Suppressor macrophage treated with lipopolysaccharide for 4 hours (primary cell): ENCODE measurements at places on chromosomes 6 and 20.

GRCh38 chr6:113184736-113185135, 672.4 kb upstream of the MARCKS start:
- DNase-seq: no peak

DNA sequence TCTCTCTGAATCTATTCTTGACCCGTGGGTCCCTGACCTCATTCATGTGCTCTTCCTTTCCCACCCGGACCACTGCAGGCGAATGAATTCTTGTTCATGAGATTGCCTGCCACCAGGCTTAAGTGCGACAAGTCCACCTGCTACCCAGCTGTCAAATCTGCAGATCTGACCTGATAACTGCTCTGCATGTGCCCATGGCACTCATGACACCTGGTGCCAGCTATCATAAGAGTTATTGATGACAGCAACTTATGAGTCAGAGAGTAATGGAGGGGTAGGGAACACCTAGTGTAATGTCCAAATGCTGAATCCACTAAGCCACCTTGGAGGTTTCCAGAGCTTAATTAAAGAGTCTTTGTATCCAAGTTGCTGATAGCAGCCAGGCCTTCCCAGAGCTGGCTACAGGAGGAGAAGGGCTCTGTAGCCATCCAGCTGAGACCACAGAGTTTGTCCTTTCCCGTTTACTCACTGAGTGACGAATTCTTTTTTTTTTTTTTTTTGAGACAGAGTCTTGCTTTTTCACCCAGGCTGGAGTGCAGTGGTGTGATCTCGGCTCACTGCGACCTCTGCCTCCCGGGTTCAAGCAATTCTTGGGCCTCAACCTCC, 17.4 kb downstream of the SHLD1 start:
- no peak for DNase-seq

DNA sequence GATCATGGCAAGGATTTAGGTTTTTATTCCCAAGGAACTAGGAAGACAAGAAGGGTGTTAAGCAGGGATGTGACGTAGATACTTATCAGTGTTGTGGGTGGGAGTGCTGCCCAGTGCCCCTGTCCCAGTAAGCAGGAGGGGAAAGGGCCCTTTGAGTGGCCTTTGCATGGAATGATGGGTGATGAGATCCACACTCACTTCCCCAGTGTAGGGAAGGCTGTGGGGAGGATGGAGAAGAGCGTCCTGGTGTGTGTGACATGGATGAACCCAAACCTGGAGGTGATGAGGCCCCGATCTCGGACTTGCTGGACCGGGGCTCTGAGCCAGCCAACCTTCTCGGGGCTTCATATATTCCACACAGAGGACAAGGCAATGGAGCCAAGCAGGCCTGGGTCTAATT, 610.9 kb downstream of the CDH26 start:
- no peak for DNase-seq

- no peak for DNase-seq
Measured at GRCh38 chr6:30849903-30850651, 34.2 kb upstream of the DDR1 start.

DNA sequence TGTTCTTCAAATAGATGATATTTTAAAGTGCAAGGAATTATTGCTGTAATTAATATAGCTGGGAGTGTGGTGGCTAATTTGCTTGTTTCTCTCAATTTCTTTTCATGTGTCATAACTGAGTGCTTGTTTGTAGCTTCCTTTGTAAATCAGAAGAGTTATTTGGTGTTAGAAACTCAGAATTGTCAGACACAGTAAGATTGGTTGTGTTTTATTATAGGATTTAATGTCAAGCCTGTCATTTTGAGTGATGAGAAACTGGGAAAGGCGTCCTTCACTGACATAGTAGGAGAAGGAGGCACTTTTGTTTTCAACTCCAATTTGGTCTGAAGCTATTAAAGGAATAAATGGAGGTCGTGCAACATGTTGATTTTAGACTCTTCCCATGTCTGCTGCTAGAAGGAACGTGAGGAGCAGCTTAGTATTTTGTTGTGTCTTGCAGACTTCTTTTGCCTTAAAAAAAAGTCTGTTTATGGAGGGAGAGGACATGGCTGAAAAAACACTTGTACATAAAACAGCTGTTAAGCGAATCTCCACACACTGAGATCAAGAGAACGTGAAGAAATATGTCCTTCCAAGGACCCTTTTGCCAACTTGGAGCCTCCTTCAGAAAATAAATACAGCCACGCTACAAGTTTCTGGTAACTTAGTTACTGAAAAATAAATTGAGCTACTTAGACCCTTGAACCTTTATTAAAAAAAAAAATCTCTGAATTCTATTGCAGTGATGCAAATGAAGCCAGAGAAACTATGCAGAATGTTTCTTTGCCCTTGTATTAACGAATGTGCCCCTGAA, 59.5 kb downstream of the BMP6 start:
- no peak for DNase-seq

DNA sequence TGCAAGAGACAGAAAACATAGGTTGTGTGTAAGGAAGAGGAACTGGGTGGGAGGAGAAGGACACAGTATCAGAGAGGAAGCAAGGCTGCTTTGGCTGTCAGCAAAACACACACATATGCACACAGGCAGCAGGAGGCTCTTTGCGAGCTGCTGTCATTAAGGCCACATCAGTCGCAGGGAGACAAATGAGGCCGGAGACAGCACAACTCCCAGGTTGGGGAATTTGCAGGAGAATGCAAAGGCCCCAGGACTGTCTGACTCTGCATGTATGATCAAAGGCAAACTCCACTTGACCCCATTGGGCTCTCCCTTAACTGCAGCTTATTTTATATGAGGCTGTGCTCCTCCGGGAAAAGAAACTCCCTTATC, 35.3 kb downstream of the METTL24 start:
- peak; percentile 21 for DNase-seq

GRCh38 chr6:1271071-1271763, 40.7 kb upstream of the FOXQ1 start:
- DNase-seq: no peak

DNA sequence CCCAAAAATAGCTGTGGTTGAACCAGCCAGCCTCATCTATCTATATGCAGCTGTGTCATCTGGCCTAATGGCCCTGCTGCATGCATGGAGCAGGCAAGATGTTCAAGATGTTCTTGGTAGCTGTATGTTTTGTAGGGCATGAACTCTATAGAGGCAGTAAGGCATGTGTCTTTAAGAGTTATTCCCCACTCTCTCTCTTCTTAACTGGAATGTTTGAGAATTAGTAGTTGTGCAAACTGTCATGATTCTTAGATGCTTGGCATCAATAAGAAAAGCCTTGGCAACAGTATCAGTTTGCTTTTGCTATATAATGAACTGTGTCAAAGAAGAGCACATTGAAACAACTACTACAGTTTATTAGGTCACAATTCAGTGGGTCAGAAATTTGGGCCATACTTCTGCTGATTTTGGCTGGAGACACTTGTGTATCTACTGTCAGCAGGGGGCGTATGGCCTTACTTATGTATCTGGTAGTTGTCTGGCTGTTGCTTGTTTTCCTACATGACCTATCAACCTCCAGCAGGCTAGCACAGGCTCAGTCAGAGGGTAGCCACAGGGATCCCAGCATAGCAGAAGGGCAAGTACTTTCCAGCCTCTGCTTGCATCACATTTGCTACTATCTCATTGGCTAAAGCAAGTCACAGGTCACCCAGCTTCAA, 56.1 kb upstream of the LAMP5 start:
- DNase-seq: peak; percentile 68

DNA sequence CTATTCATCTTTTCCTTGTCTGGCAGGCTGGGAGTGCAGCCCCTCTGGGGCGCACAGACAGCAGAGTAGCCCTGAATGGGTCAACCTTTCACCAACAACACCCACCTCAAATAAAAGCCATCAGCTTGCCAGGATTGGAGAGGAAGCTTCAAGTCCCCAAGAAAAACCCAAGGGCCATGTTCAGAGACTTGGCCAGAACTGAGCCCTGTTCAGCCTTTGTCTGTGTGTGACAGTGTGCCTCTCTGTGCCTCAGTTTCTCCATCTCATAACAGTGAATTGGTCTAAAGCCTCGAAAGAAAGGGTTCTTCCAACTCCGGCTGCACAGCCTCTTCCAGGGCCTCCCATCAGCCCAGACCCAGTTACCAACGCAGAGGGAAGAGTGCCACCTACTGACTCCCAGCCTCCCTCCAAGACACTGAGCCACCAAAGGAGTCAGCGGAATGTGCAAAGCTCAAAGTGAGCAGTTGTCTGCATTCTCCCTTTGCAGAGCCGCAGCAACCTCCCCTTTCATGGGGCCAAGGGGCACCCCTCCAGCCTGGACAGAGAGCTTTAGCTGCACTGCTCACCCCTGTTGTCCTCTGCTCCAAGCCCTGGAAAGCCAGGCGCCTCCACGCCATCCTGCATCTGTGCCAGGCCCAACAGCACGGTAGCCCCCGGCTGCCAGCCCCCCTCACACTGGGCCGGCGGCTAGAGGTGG, 82.7 kb upstream of the TOP1 start:
- DNase-seq: peak; percentile 70

DNA sequence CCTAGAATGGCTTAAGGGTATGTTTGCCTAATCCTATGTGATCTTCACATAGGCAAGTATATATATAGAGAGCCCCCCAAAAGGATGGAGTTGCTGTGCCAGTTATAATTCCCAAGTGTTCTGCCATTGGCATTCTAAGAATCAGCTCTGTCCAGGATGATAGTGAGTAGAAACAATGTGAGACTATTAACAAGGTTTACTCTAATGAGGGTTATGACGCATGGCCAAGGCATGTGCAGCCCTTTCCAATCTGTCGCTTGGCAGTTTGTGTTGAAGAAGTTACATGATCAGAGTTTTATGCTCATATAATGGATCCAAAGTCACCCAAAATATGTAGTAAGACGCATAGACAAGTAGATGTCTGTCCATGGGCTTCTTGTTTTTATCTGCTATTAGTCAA, 33.6 kb downstream of the VGLL2 start:
- DNase-seq: no peak

- no peak for DNase-seq
Measured at GRCh38 chr6:142374965-142375733, 73.3 kb downstream of the ADGRG6 start.

DNA sequence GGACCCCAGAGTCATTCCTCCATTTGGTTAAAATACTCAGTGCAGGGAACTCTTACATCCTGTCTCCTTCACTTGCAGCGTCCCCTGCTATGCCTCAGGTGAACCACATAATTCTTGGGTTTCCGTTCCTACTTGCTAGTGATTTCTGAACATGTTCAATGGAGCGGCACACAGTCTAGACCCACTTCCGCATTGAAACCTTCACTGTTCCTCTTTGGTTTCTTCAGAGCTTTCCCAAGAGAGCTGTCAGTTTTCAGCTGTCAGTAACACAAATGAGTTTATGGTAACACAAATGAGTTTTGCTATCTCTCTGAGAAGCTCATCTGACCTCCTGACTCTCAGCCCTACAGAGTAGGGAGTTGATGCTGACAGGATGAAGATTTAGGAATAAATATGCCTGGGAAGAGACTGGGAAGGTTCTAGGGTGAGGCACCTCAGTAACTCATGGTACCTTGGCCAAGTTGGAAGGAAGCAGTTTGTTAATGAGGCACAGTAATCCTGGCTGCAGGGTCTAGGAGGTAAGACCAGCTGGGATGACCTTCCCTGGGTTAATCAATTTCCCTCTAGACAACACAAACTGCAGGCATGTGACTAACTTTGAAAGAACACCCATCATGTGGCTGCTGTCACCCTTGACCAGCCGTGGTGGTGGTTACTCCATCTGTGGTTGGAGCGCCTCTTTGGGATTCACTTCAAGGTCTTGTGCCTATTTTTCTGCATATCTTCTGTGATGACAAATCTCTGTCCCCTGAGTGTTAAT, 5.4 kb downstream of the SYS1 start:
- peak; percentile 81 for DNase-seq
